ENCODE measurements at places on chromosomes 12 and 14. TPM values are rescaled to one million over a fixed set of nuclear protein-coding genes. Genes with fewer than 3 reads are reported as not detected.

The MBIP gene
- 10.1 TPM for total RNA-seq

The HRK gene
- total RNA-seq = 0.08 TPM

- no peak within 1 kb of the TSS for H3K27ac ChIP-seq
- H3K36me3 ChIP-seq = no peaks in the 10 kb centered on the region
- peaks cover 74% of the 10 kb centered on the region for H3K27me3 ChIP-seq
- H3K4me3 ChIP-seq = no peak within 1 kb of the TSS
- no peaks in the 10 kb centered on the region for H3K4me1 ChIP-seq
Observed at GRCh38 chr12:53984901-53985691, at the start of gene HOXC10. Gene HOXC10 (plus strand): TSS chr12:53985146. CDS start chr12:53985260, 114 bp downstream.

GRCh38 chr12:76720068-76720467 lies 43.8 kb upstream of the ZDHHC17 start:
- no peaks in the 10 kb centered on the region for H3K4me1 ChIP-seq
- no peak for DNase-seq
- no peaks in the 10 kb centered on the region for H3K36me3 ChIP-seq

- no peaks in the 10 kb centered on the region for H3K36me3 ChIP-seq
- no peak overlapping the region for H3K27ac ChIP-seq
- H3K4me3 ChIP-seq = no peak overlapping the region
- no peak for DNase-seq
- no peaks in the 10 kb centered on the region for H3K27me3 ChIP-seq
- H3K4me1 ChIP-seq = no peaks in the 10 kb centered on the region
Observed at GRCh38 chr12:74665690-74666089, 128.1 kb downstream of the ATXN7L3B start.

GRCh38 chr12:103829092-103829491 lies 11.9 kb downstream of the NT5DC3 start:
- no peaks in the 10 kb centered on the region for H3K4me1 ChIP-seq
- no peak for DNase-seq
- no peaks in the 10 kb centered on the region for H3K36me3 ChIP-seq
- H3K27me3 ChIP-seq = no peaks in the 10 kb centered on the region

- H3K4me1 ChIP-seq = peaks cover 32% of the 10 kb centered on the region
- no peak for DNase-seq
- H3K4me3 ChIP-seq = no peak overlapping the region
Observed at GRCh38 chr12:46535376-46535775, 162.8 kb upstream of the SLC38A2 start.

DNA sequence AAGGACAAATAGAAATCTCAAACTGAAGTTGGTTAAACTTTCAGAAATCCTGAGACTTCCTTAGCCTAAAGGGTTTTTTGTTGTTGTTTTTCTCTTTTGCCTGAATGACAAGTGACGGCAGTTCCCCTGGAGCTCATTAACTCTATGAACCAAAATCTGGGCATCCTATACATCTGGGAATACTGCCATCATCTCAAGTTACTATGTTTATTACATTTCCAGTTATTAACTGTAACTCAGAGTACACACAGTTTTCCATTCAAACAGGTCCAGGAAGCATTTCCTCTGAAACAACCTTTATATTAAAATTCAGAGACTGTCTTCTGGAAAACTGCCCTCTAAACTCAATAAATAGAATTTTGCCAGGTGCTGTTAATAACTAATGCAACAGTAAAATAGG lies 55.6 kb upstream of the CDKL1 start:
- H3K27ac ChIP-seq = no peak overlapping the region
- no peaks in the 10 kb centered on the region for H3K4me1 ChIP-seq
- no peaks in the 10 kb centered on the region for H3K27me3 ChIP-seq
- H3K36me3 ChIP-seq = peaks cover 51% of the 10 kb centered on the region

GRCh38 chr12:25063873-25064628 lies 115.2 kb upstream of the BCAT1 start:
- DNase-seq = no peak
- H3K36me3 ChIP-seq = no peaks in the 10 kb centered on the region
- no peak overlapping the region for H3K4me3 ChIP-seq
- no peaks in the 10 kb centered on the region for H3K4me1 ChIP-seq

GRCh38 chr12:25365340-25365730 lies 114.6 kb upstream of the KRAS start:
- no peak for DNase-seq
- H3K4me1 ChIP-seq = no peaks in the 10 kb centered on the region
- no peak overlapping the region for H3K4me3 ChIP-seq
- H3K36me3 ChIP-seq = no peaks in the 10 kb centered on the region
- no peak overlapping the region for H3K27ac ChIP-seq
- H3K27me3 ChIP-seq = no peaks in the 10 kb centered on the region

DNA sequence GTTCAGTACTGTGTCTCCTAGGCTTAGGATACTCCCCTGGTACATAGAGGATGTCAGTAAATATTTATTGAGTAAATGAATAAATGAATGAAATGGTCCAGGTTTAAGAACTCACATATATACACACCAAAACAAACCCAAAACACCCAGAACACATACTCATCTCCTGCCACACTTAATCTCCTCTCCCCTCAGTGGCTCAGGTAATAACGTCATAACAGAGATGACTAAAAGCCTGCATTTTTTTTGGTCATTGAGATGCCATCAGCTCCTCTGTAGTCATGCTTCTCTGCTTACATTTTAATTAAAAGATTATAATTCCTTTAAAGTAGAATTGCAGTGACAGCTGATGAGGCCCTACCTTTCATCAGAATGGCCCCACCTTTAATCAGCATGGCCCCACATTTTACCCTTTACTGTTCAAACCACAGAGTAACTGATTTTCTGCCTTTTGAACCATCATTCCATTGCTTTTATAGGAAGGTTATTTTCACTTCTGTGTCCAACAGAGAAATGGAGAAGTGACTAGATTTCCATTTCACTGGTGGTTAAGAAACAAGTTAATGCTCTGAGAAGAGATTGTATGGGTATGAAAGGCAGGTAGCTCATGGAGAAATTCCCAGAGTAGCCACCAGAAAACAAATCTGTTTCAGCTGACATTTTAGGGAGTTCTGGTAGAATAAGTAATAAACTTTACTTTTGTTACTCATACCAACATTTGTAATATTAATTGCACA lies 193.4 kb upstream of the ATP2B1 start:
- no peak overlapping the region for H3K27ac ChIP-seq
- H3K4me1 ChIP-seq = no peaks in the 10 kb centered on the region
- H3K27me3 ChIP-seq = no peaks in the 10 kb centered on the region
- H3K4me3 ChIP-seq = no peak overlapping the region

Data from right atrium auricular region (tissue), 2 donors.